Activated CD8-positive, alpha-beta T cell treated with anti-CD3 and anti-CD28 coated beads for 36 hours (primary cell): ENCODE measurements at places on chromosomes 1 and 21. TPM values are rescaled to one million over a fixed set of nuclear protein-coding genes. Genes with fewer than 3 reads are reported as not detected.

DNA sequence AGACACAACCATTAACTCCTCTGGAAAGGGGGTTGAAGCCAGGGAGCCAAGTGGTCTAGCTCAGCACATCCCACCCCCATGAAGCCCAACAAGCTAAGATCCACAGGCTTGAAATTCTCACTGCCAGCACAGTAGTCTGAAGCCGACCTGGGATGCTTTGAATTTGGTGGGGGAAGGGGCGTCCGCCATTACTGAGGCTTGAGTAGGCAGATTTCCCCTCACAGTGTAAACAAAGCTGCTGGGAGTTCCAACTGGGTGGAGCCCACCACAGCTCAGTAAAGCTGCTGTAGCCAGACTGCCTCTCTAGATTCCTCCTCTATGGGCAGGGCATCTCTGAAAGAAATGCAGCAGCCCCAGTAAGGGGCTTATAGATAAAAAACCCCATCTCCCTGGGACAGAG is 193.5 kb downstream of the GPATCH2 start:
- no peak for DNase-seq

GRCh38 chr1:201694608-201695335 is 134.2 kb upstream of the IPO9 start:
- DNase-seq = no peak

DNA sequence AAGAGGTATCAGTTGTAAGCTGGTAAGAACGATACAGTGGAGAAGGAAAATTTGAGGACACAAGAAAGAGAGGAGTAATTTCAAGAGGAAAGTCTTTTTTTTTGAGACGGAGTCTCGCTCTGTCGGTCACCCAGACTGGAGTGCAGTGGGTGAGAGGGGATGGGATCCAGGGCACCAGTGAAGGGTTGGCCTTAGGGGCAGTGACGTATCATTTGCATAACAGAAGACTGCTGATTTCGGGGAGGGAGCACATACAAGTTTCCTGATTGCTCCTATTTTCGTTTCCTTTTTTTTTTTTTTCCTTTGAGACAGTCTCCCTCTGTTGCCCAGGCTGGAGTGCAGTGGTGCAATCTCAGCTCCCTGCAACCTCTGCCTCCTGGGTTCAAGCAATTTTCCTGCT is 4.2 kb downstream of the S100A13 start:
- no peak for DNase-seq

GRCh38 chr1:159088050-159088449 is 11.5 kb upstream of the AIM2 start:
- DNase-seq = no peak

DNA sequence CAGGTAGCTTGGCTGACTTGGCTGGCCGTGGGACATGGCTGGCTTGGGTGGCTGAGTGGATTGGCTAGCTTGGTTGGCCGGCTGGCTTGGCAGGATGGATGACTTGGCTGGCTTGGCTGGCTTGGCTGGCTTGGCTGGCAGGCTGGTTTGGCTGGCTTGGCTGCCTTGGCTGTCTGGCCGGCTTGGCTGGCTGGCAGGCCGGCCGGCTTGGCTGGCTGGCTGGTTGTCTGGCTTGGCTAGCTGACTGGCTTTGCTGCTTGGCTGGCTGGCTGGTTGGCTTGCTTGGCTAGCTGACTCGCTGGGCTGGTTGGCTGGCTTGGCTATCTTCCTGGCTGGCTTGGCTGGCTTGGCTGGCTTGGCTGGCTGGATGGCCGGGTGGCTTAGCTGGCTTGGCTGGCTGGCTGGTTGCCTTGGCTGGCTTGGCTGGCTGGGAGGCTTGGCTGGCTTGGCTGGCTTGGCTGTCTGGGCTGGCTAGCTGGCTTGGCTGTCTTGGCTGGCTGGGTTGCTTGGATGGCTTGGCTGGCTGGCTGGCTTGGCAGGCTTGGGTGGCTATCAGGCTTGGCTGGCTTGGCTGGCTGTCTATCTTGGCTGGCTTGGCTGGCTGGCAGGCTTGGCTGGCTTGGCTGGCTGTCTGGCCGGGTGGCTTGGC is 129.7 kb upstream of the FAM72C start:
- peak; percentile 1 for DNase-seq

GRCh38 chr1:153779781-153780541 is 4.8 kb downstream of the SLC27A3 start:
- no peak for DNase-seq

DNA sequence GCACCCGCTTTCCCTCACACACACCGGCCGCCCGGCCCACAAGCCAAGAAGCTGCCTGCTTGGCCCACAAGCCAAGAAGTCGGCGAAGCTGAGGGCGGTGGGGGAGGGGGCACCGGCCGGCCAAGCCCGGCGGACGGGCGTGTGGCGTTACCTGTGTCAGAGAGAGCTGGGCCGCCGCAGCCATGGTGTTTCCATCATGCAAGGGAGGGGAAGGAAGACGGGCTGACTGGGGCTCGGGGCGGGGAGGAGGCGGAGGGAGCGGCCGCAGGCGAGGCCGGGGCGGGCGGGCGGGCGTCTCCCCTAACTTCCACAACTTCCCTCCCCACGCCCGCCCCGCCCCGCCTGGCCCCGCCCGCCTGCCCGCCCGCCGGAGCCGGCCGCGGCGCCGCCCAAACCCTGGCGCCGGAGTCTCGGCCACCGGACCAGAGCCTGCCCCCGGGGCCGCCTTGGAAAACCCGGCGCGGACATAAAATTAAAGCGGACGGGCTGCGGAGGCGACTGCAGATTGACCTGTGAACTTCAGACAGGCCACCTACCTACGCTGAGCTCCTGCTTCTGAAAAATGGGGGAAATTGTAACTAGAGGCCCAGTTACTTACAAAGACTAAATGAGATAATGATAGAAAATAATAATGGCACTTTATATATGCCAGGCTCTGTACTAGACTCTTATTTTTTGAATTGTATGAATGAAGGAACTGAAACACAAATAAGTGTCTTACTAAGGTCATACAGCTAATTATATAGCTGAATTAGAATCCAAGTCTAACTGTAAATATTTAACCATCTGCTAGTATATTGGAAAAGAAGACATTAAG is at the start of gene EPS15:
Gene EPS15, minus strand, starts transcription at position 219 of the 817 bp plus-strand sequence. Its CDS starts 35 bp downstream, at position 184.
- DNase-seq = peak; percentile 88

DNA sequence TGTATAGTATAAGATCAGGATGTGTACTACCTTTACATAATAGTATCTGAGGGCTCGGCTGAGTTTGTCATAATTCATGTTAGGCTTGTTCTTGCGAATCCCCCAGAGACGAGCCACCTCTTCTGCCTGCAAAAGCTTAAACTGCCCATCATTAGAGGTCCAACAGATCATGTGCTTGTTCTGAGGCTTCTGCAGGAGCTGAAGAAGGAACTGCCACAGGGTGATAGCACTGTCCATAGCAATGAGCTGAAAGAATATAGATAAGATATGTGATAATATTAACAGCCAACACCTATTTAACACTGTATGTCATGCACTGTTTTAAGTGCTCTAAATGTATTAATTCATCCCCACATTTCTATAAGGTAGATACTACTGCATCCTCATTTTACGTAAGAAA is 8.2 kb downstream of the ELK4 start:
- DNase-seq = no peak

DNA sequence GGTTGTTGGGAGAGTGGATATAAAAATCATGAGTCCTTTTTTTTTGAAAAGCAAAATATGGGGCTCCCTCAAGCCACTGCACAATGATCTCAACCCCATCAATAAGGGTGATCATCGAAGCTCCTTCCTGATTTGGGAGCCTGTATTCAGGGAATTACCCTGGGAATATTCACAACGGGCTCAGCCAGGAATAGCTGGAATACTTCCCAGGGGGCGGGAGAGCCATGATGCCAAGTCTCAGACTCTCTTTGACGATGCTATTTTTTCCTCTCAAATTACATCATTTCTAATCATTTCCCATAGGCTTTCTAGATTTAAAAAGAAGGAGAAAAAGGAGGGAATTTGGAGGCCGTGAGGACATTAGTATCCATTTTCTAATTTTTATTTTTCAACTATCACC is 18.4 kb downstream of the OLIG1 start:
- DNase-seq = no peak

GRCh38 chr1:168653567-168653966 is 75.4 kb downstream of the DPT start:
- DNase-seq = no peak

DNA sequence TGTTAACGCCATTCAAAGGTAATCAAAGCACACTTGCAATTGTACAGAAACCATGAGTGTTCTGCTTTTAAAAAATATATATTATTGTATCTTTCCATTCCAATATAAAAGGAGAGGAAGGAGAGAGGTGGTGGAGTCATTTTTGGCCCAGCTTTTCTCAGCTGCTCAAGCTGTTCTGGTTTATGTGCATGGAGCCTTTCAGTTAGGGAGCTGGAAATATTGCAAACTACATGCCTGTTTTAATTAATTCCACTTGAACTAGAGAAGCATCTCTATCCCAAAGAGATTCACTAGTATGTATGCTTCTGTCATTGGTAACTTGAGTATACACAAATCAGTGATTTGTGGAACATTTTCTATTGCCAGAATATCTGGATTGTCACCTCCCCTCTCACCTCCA is 28.5 kb upstream of the C1orf105 start:
- DNase-seq = no peak

GRCh38 chr1:43847882-43848281 is 85.7 kb upstream of the ARTN start:
- DNase-seq = no peak

DNA sequence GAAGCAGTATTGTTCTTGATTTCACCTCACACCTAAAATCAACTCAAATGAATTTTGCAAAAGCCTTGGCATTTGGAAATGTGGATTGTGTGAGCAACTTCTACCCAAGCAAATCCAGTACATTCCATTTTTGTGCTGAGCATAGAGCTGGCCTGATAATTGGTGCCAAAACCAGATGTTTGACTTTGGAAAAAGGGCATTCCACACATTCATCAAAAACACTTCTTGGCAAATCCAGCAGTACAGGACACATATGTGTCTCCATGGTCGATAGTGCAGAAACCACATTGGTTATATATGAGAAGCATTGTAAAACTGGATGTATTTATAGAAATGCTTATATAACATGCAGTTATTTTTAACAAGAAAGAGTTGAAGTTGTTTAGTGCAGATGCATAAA is 210.4 kb downstream of the KCNK2 start:
- DNase-seq = no peak

DNA sequence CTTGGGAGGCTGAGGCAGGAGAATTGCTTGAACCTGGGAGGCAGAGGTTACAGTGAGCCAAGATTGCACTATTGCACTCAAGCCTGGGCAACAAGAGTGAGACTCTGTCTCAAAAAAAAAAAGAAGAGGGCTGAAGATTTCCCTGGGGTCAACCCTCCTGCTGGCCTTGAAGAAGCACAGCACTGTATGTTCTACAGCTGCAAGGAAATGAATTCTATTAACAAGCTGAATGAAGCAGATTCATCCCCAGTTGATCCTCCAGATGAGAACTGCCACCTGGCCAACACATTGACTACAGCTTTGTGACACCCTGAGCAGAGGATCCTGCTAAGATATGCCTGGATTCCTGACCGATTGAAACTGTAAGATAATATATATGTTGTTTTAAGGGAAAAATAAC is 129.5 kb downstream of the ADSS2 start:
- no peak for DNase-seq

- DNase-seq = no peak
Measured at GRCh38 chr1:38677311-38677710, 182.3 kb downstream of the RRAGC start.

- DNase-seq = no peak
Measured at GRCh38 chr1:208198236-208198635, 45.9 kb downstream of the PLXNA2 start.

GRCh38 chr1:14919751-14920150 is 233.8 kb upstream of the TMEM51 start:
- no peak for DNase-seq

- peak; percentile 27 for DNase-seq
Measured at GRCh38 chr1:43936431-43937151, 3.0 kb downstream of the ARTN start.

Gene CREB3L4
- total RNA-seq = 8.8 TPM

Gene PPFIA4
- 78.8 TPM for total RNA-seq

Gene RAB42
- not detected for total RNA-seq

Gene SPTA1
- not detected for total RNA-seq

Gene CTTNBP2NL
- 1.7 TPM for total RNA-seq

Gene SPRR2E
- not detected for total RNA-seq

Gene DCAF6
- 22.6 TPM for total RNA-seq

Gene RIMS3
- 3.0 TPM for total RNA-seq

Gene CFHR5
- total RNA-seq = not detected

Gene AMPD1
- not detected for total RNA-seq

Gene MMP23B
- 3.3 TPM for total RNA-seq

Gene HES4
- total RNA-seq = 5.7 TPM
